ENCODE measurements at places on chromosomes 7 and 10.

DNA sequence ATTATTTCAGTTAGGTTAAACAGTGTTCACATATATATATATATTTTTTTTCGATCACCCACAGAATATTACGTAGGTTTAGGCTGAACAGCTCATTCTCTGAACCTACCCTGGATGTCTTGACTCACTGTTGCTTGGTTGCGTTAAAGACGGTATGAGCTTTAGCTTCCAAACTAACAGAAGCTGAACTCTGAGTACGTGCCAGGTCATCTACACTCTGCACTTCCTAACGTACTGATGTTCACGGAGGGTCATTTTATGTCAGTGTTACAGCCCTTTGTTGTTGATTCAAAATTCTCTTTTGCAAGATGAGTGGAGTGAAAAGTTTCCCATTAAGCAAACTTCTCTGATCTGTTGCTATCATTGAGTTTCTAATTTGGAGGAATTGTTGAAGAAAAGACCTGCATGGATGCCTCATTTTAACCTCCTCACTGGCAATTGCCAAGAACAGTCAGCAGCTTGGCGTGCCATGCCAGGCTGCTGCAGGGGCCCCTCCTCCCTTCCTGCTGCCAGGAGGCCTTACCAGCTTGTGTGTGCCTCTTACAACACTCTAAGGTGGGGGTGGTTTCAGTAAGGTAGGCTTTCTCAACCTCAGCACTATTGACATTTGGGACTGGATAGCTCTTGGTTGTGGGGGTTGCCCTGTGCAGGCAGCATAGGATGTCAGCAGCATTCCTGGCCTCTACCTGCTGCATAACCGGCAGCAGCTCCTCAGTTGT lies 44.3 kb downstream of the INSYN2A start:
- no peak for DNase-seq

- peak; percentile 89 for DNase-seq
These were observed 208.4 kb downstream of the TPST1 start for GRCh38 chr7:66413379-66414114.

DNA sequence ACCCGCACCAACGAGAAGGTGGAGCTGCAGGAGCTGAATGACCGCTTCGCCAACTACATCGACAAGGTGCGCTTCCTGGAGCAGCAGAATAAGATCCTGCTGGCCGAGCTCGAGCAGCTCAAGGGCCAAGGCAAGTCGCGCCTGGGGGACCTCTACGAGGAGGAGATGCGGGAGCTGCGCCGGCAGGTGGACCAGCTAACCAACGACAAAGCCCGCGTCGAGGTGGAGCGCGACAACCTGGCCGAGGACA lies 1.6 kb downstream of the VIM start:
- no peak for DNase-seq

- no peak for DNase-seq
These were observed 12.9 kb downstream of the MMRN2 start for GRCh38 chr10:86944471-86944870.

DNA sequence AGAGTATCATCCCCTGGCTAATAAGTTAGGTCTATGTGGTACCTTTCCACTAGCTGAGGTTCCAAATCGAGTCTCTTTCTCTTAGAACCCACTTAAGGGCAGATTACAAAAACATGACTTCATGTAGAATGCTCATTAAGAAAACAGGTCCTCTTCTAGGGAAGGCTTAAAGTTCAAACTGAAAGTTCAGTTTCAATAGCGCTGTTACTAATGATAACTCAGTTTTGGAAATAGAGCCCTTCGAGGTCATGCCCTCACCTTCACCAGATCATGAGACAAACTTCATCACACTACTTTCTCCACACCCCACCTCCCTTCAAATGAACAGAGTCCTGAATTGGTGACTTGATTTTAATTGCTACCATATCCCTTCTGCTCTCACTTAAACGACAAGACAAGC lies 26.2 kb downstream of the HGF start:
- no peak for DNase-seq

DNA sequence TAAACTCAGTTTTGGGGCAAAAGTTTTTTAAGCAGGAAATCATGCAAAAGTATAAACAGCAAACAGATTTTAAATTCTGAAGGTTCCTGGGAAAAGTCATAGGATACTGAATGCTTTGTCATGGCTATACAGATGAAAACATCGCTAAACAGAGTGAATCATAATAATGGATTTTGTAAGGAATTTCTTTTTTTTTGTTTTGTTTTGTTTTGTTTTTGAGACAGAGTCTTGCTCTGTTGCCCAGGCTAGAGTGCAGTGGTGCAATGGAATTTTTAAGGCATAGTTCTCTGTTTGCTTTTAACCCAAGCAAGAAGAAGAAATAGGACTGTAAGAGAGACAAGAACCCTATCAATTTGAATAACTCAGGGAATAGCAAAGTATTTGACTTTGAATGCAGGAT lies 285.3 kb downstream of the NRG3 start:
- no peak for DNase-seq

- no peak for DNase-seq
These were observed 4.4 kb downstream of the RAB11FIP2 start for GRCh38 chr10:118042336-118042735.

DNA sequence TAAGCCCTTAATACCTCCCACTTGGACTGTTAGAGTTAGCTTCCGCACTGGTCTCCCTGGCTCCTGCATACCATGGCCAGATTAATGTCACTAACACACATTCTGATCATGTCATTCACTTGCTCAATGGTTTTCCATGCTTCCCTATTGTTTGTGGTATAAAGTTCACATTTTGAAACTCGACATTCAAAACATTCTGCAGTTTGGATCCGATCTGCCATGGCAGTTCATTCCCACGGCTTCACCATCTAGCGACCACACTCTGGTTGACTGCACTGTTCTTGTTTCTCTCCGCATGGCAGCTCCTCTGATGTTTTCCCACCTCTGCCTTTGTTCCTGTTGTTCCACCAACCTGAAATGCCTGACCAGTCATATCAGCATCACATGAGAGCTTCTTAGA lies 87.4 kb upstream of the WAC start:
- DNase-seq, result no peak

DNA sequence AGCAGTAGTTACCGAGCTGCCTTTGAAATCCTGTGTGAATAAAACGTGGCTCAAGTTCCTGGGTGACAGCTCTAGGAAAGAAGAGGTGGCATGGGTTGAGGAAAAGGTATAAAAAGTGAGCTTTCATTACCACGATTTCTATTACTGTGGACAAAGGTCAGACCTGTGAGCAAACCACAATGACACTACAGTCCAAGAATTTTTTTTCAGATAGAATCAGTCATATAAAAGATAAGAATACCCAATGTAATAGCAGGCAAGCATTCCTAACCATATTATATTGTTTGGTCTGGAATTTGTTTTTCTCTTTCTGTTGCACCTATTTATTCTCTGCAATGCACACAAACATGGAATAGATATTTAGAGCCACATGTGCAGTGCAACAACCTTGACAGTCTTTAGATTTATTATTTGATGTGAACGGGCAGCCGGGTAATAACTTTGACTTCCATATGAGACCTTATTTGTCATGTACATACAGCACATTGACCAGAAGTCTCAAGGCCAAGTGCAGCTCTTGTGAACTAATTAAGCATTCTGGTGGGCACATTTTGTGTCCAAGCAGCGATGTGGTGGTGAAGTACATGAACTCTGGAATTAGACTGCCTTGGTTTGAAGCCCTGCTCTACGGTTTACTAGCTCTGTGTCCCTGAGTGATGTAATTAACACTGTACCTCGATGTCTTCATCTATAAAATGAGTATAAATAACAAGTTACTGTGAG lies 156.8 kb downstream of the NRCAM start:
- peak; percentile 7 for DNase-seq

GRCh38 chr7:85184599-85185423 lies 2.0 kb downstream of the SEMA3D start:
- peak; percentile 60 for DNase-seq

- peak; percentile 85 for DNase-seq
These were observed 5.9 kb downstream of the DIP2C start for GRCh38 chr10:683448-684071.

- peak; percentile 97 for DNase-seq
These were observed 131.9 kb downstream of the KCNMA1 start for GRCh38 chr10:77505431-77506334.

GRCh38 chr10:23496727-23497126 lies 57.9 kb downstream of the OTUD1 start:
- DNase-seq, result no peak

DNA sequence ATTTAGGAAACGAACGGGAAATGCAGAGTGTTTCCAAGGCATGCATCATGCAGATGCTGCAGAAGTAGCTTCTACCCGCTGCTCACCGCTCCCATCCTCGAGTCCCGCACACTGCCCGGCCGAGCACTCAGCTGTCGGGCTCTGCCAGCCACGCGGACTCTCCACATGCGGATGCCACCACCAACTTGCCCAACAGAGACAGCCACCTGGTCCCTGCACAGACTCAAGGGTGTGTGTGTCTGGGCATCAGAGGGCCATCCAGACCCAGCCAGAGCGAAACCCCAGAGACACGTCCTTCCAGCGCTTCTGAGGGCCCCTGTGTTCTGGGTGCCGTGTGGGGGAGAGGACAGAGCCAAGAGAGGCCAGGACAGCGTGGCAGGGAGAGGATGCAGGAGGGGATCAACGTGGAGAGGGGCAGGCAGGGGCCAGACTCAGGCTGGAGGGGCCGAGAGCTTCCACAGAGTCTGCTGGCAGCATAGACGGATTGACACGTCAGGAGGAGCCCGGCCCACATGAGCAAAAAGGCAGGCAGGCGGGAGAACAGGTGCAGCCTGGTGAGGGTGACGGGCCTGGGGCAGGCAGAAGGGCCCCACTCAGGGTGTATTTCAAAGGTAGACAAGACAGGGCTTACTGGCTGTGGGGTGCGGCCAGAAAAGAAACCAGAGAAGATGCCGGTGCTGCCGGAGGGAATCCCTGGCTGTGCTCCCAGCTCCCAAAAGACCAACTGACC lies 18.3 kb downstream of the GPER1 start:
- no peak for DNase-seq

GRCh38 chr10:6364893-6365292 lies 162.2 kb downstream of the PFKFB3 start:
- no peak for DNase-seq

GRCh38 chr7:158568974-158569857 lies 18.4 kb downstream of the PTPRN2 start:
- DNase-seq, result peak; percentile 27

GRCh38 chr7:98301693-98302470 lies 20.4 kb downstream of the BRI3 start:
- no peak for DNase-seq

GRCh38 chr10:122279725-122280141 lies 8.6 kb downstream of the BTBD16 start:
- DNase-seq, result peak; percentile 54

DNA sequence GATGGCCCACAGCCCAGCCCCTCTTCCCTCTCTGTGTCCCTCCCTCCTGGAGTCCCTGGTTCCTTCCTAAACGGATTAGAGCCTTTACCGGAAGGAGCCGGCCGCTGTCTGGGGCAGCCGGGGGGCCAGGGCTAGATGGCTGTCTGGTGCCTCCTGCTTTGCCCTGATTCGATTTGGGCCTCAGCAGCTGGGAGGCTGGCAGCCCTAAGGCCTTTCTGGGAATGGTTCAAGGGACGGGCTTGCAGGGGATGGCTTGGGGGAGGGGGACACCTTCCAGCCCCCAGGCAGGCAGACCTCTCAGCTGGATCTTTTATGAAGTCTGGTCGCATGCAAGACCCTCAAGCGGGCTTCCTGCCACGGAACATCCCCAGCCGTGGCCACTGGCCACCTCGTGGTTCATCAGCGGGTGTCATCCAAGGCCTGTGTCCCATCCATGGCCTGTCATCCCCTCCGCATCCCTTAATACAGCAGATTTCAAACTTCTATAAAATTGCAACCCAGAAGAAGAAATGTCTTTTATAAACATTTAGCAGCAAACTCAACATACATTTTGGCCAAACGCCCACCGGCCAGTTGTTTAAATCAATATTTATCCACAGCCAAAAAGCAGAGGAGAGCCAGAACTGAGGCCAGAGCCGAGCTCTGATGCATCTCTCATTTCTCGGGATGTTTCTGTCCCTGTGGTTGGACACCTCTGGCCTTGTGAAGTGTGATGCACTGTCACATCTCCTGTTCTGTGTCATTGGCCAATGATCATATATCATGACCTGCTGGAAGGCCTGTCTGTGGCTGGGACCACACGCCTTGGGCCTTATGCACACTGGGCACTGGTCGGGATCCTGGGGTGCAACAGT lies 52.0 kb downstream of the GTF2IRD1 start:
- DNase-seq, result peak; percentile 10

DNA sequence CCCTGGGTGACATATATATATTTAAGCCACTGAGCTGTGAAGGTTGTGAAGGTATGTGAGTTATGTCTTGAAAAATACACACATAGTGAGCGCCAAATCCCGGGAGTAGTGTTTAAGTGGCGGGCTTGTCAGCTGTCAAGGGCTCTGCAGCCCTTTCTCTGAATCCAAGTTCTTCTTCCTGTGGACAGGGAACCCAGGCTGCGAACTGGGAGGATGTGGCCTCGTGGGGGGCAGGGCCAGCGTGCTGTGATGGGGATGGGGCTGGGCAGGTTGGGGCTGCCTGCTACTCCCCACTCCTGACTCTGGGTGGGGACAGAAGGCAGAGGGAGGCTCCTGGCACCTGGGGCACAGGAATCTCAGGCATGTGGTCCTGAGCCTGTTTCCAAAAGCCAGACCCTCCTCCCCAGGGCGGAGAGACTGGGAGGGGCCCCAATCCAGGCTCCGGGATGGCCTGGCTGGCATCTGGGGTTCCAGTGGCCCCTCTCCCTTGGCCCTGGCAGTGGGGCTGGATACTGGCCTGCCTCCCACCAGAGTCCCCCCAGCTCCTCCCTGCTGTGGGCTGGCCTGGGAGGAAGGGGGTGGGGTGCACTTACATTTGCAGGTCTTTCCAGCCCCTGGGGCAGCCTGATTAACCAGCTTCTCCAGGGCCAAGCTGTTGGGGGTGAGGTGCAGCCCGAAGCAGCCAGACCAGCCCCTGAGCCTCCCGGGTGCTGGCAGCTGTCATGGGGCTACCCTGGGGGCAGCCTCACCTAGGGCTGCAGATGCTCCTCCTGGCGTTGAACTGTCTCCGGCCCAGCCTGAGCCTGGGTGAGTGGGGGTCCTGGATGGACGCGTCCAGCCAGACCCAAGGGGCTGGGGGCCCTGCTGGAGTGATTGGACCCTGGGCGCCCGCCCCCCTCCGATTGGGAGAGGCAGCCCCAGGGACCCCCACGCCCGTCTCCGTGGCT lies at the start of gene UPK3B:
TSS of gene UPK3B (plus strand) at position 622 of the 947 bp plus-strand sequence. CDS start at position 723, 101 bp downstream.
- DNase-seq, result peak; percentile 18

DNA sequence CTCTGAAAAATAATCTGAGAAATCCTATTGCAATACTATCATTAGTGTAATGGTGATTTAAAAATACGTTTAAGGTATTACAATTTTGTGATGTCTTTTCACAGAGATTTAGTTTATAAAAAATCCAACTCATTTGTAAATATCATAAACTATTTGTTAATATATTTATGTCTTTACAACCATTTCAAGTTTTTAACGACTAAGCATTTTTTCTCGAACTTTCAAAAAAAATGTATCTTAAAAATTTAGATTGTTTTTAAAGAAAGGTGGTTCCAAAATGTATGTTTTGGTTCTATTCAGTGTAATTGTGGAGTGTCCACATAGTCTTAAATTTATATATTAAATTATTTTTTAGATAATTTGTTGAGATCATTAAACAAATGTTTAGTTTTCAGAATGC lies 134.2 kb upstream of the TEX47 start:
- DNase-seq, result no peak

GRCh38 chr10:113650172-113650571 lies 13.7 kb downstream of the NRAP start:
- DNase-seq, result no peak

Measured in fibroblast of skin of scalp (primary cell).